ENCODE measurements at places on chromosomes 3 and 15.

- no peak for DNase-seq
Measured at GRCh38 chr15:85453144-85453872, 72.9 kb downstream of the AKAP13 start.

DNA sequence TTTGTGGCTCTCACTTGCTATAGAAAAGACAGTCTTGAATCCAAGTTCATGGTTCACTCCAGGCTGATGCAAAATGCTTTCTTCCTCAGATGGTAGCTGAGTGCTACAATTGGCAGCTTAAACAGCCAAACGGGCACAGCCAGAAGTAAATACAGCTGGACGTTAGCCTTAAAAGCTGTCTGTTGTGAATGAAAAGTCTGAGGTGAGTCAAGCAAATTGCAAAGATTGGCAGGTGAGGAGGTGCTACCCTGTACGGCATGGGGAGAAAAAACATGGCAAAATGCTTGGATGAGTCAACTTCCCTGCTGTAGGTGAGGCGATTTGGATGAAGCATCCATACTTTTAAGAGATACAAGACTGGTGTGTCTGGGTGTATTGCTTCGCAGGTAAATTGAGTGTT is 40.5 kb downstream of the IL5RA start:
- DNase-seq = no peak

DNA sequence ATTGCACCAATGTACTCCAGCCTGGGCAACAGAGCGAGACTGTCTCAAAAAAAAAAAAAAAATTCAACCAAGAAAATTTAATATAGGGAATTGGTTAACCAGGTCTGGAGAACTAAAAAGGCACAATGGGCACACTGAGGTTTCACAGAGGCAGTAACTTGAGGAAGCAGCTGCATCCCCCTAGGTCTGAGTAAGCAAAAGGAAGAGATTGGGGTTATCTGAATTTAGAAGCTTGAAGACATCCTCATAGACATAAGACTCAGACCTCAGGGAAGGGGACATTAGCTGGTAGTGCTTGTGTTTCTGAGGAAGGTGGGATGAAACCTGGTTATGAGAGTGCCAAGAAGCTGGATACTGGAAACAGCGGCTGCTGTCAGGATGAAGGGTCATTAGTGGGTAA is 50.1 kb upstream of the LEKR1 start:
- no peak for DNase-seq

- DNase-seq = no peak
Measured at GRCh38 chr3:138326866-138327595, 2.6 kb downstream of the NME9 start.

DNA sequence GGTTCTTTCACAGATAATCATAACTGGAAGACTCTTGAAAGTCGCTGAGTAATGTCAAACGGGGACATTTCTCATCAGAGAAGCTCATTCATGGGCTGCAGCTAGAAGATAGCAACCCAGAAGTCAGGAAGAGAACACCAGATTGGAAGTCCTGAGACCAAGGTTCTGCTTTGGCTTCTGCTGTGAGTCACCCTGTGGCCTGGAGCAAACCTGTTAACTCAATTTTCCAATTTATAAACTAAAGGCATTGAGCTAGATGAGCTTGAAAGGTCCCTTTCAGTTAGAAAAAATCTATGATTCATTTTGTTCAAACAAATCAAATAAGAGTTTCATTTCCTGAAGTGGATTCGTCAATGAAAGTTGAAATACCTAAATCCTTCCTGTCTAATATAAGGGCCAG is 402.2 kb downstream of the EPHB1 start:
- no peak for DNase-seq

DNA sequence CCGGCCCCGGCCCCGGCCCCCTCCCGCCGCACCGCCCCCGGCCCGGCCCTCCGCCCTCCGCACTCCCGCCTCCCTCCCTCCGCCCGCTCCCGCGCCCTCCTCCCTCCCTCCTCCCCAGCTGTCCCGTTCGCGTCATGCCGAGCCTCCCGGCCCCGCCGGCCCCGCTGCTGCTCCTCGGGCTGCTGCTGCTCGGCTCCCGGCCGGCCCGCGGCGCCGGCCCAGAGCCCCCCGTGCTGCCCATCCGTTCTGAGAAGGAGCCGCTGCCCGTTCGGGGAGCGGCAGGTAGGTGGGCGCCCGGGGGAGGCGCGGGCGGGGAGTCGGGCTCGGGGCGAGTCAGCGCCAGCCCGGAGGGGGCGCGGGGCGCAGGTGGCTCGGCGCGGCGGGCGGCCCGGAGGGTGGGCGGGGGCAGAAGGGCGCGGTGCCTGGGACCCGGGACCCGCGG is 352 bp downstream of the CHRD start:
- no peak for DNase-seq

DNA sequence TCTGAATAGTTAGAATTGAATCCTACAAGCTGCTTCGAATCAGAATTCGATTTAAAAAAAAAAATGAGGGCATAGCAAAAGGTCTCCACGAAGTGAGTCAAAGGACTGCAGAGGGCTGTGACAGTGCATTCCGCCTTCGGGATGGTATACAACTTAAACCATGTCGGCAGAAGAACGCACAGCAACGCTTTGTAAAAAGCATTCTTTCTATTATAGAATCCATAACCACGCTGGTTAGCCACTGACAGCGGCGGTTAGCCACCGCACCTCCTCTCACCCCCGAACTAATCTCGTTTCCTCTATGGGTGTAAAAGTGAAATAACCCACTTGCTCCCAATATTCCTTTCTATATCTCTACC is 664 bp upstream of the PIK3CA start:
- DNase-seq = no peak

DNA sequence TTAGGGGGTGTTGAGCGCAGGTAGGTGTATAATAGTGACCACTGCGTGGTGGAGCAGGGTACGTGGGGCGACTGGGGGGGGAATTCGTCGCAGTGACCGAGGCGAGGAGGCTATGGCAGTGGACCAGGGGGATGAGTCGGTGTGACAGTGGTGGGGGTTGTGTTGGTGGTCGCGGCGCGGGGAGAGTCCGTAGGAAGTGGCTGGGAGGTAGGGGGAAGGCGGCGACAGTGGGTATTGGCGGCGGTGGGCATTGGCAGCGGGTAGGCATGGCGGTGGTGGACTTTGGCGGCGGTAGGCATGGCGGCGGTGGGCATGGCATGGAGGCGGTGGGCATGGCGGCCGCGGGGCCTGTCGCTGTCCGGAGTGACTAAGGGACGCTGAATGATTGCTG is 739 bp downstream of the SNRPN start:
- DNase-seq = peak; percentile 19

DNA sequence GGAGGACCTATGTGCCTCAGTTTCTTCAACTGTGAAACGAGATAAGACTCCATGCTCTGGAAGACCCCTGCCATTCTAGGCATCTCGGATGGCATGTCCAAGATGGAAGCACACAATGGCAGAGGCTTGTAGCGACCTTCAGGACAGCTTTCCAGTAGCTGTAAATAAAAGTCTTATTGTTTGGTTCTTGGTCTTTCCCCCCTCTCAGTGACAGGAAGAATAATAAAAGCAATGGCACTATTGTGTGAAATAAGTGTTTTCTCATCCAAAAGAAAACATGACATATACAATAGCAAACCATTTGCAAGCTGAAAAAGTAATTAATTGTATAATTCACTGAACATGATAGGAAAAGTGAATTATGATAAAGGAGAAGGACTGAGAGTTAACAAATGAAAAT is 32.5 kb upstream of the CD47 start:
- no peak for DNase-seq

DNA sequence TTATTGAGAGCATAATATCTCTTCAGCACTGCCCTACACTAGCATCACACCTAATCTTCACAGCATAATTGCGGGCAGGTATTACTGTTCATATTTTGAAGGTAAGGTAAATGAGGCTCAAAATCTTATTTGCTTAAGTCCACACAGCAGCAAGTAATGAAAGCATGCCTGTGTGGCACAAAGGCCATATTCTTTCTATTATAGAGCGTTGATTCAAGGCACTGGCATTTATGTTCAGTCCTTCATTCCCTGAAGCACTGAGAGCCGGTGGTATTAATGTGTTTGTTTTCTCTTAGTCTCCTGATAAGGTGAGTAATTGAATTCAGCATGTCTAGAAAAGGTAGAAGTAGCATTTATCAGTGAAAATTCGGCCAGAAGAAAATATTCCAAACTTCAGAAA is 231.2 kb downstream of the BBX start:
- DNase-seq = no peak

All from DND-41 (cell line).